Stimulated activated CD8-positive, alpha-beta memory T cell treated with anti-CD3 and anti-CD28 coated beads, Interleukin-15, amount 100 ng/mL, for 1 hour (primary cell): ENCODE measurements at places on chromosomes 2 and 18.
A peak's percentile ranks its signal among the peaks of the same experiment; 100 is the strongest.

- no peak for DNase-seq
Measured at GRCh38 chr2:120161190-120161589, 62.0 kb downstream of the TMEM185B start.

GRCh38 chr2:34320056-34320455 is 721.0 kb upstream of the FAM98A start:
- DNase-seq, result no peak

DNA sequence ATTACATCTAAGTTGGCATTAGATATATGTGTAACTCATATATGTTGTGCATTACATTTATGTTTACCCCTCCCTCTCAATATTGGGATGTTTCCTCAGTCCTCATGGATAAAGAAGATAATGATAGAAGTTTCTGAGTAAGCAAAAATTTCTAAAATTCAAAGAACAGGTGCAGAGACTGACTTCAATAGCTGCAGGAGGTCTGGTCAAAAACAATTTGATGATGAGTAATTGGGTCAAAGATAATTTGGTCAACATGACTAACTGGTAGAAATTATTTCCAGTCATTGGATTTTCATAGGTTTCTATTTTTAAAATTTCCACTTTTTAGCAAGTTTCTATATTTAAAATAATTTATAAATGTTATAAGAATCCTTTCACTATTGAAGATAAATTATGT is 1130.9 kb upstream of the SLC39A10 start:
- no peak for DNase-seq

GRCh38 chr18:49096021-49096420 is 145.3 kb upstream of the SMAD7 start:
- DNase-seq, result no peak

GRCh38 chr2:226796012-226796839 is 3.4 kb downstream of the IRS1 start:
- DNase-seq, result no peak

DNA sequence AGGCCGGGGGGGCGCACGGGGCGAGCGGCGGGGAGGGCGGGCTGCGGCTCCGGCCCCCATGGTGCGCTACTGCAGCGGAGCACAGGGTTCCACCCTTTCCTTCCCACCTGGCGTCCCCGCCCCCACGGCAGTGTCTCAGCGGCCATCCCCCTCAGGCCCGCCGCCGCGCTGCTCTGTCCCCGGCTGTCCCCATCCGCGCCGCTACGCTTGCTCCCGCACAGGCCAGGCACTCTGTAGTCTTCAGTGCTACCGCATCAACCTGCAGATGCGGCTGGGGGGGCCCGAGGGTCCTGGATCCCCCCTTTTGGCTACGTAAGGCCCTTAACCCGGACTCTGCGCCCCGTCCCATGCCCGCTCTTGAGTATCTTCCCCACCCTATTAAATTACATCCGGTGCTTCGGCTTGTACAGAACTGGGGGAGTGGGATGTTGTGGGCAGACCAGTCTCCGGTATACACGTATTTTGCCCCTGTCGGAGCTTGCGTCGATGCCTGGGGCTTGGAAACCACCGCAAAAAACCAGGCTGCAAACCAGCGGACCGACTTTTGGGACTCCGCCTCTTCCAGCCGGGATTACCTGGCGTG is 598 bp upstream of the WBP1 start:
- peak; percentile 63 for DNase-seq

GRCh38 chr2:5696945-5697521 is 4.8 kb downstream of the SOX11 start:
- no peak for DNase-seq

DNA sequence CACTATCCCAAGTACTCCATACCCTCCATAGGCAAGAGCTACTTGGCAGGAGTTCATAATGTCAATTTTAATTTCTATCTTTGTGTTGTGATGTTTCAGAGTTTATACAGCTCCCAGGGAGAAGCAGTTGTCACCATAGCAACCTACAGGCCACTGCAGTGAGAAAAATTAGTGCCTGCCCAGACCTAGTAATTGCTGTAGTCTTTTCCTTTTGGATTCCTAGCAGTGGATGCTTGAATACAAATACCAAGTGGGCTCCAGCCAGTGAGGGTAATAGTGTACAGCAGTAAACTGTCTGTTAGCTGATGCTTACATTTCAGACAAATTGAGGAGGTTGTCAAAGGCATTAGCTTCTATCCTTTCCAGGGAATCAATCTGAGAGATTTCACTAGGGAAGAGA is 26.7 kb downstream of the LHCGR start:
- DNase-seq, result no peak

GRCh38 chr2:128808462-128809258 is 490.0 kb upstream of the HS6ST1 start:
- DNase-seq, result no peak

DNA sequence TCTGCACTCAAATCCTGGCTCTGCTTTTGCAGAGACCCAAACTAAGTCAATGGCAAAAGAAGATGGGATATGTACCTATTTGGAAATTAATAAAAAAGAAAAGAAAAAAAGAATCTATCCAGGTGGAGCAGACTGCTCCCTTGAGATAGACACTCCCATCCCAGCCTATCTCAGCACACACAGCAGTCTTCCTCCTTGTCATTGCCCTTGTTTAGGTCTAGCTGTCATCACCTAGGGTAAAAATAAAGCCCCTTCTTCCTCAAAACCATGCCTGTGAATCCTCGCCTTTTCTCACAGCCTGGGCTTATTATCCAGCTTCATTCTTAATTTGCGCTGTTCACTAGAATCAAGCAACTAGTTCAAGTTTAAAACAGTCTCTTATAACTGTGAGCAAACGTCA is 30.7 kb upstream of the ACSL3 start:
- DNase-seq, result no peak

GRCh38 chr2:128473175-128474035 is 154.7 kb upstream of the HS6ST1 start:
- no peak for DNase-seq

DNA sequence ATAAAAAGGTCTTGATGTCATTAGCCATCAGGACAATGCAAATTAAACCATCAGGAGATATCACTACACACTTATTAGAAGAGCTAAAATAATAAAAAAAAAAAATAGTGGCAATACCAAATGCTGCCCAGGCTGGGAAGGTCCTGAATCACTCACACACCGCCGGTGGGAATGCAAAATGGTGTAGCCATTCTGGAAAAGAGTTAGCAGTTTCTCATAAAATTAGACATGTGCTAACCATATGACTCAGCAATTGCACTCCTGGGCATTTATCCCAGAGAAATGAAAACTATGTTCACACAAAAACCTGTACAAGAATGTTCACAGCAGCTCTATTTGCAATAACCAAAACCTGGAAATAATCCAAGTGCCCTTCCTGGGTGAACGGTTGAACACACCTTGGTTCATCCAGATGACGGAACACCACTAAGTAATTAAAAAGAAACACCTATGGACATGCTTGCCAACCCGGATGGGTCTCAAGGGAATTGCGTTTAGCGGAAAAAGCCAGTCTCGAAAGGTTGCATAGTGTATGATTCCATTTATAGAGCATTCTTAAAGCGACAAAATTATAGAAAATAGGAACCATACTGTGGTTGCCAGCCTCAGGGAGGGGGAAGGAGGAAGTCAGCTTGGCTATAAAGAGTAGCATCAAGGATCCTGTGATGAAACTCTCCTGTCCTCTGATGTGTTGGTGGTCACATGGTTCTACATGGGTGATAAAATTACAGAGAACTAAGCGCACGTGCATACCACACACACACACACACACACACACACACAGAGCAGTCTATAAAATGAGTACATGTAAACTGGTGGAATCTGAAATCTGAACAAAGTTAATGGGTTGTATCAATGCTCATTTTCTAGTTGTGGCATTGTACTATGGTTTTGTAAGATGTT is 4.6 kb downstream of the MBP start:
- DNase-seq, result no peak

GRCh38 chr2:215861607-215862350 is 151.6 kb downstream of the MREG start:
- DNase-seq, result no peak

DNA sequence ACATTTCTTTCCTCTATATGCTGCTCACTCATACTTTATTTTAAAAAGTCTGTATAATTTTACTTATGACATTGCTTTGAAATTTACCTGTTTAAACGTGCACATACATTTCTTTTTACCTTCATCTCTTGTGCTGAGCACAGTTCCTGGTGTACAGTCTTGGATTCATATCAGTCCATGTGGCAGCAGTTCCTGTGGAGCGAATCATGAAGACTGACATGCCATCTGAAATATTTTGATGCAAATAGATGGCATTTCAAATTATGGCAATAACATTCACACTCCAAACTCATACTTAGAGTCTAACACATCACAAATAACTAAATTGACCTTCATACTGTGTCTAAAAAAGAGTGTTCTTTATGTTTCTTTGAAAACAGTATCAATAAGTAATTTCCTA is 90.3 kb upstream of the CDH2 start:
- no peak for DNase-seq

DNA sequence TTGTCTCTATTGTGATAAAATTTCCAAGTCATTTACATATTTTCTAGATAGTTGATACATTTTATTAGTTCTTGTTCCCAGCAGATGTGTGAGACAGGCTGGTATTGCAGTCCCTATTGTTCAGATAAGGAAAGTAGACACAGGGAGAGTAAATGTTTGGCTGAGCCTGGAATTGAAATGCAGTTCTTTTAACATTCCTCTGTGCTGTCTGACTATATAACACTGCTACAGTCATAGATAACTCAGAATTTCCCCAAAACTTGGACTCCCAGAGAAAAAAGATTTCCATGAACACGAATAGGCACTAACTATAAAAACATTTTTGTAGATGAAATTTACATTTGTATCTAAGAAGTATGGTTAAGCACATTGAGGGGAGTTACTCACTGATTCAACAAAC is 71.4 kb downstream of the PLCL1 start:
- DNase-seq, result no peak

DNA sequence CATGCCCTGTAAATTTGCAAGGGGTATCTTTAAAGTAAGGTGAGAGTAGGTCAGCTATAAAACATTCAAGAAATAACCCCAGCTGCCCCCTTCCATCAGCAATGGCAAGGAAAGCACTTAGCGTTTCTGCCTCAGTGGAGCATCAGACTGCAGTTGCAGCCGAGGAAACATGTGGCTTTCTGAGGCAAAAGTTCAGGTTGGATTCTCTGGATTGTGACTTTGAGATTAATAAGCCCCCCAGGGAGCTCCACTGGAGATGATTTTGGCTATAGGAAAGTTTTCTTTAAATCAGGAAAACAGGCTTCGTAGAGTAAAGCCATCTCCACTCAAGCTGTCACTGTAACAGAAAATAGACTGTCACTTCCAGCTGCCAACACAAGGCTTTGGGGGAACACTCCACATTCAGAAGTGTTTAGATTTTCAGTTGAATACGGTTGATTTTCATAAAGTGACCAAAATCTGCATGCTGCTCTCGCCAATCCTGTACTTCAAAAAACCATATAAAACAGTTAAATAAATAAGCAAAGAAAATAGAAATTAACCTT is 15.3 kb upstream of the RIT2 start:
- no peak for DNase-seq

GRCh38 chr2:239233576-239233975 is 167.2 kb downstream of the HDAC4 start:
- no peak for DNase-seq

- DNase-seq, result no peak
Measured at GRCh38 chr2:83944191-83944590, 514.9 kb downstream of the SUCLG1 start.

- no peak for DNase-seq
Measured at GRCh38 chr2:61969376-61969775, 63.9 kb downstream of the COMMD1 start.

GRCh38 chr2:35978218-35978617 is 377.4 kb upstream of the CRIM1 start:
- DNase-seq, result no peak

DNA sequence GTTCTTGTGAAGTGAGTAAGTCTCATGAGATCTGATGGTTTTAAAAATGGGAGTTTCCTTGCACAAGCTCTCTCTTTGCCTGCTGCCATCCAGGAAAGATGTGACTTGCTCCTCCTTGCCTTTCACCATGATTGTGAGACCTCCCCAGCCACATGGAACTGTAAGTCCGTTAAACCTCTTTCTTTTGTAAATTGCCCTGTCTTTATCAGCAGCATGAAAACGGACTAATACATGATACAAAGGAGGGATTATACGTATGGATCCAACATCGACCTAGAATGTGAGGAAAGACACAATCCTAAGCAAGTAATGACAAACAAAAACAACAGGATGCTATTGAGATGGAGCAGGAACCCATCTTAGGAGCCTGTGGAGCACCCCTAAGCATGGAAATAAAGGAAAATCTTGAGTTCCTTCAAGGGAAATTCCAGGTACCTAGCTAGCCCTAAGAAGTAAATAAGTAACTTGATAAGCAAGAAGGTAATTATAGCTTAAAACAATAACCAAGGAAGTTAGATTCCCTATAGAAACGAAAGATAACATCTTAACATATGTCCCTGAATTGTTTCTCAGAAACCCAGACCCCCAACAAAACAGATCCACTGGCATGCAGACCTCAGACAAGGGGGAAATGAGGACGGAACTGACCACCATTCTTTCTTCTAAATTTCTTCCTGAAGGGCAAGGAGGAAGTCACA is 1.5 kb upstream of the TNFRSF11A start:
- DNase-seq, result no peak

- DNase-seq, result no peak
Measured at GRCh38 chr2:121061633-121062032, 223.4 kb downstream of the TFCP2L1 start.

DNA sequence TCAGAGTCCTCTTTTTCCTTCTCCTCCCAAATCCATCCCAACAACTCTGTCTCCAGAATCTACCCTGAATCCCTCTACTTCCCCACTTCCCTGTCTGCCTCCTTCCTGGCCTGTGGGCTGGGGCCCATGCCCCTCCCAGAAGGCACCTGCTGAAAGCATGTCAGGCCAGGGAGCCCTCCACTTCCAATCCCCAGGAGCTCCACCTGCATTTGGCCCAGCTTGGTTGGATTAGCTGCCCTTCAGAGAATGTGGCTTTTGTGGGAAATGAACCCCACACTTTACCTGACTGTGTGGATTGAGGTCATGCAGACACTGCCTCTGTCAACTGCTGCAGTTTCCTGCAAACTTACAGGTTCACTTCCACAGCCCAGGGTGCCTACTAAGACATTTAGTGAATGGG is 58.5 kb downstream of the ACOXL start:
- no peak for DNase-seq

GRCh38 chr18:2970772-2971659 is 41.9 kb downstream of the LPIN2 start:
- no peak for DNase-seq
